ENCODE measurements at places on chromosomes 12 and 14.

- DNase-seq, result no peak
These were observed 5.8 kb downstream of the JDP2 start for GRCh38 chr14:75433631-75434071.

GRCh38 chr14:104172349-104172748, 34.0 kb downstream of the KIF26A start:
- no peak for DNase-seq

- DNase-seq, result peak; percentile 60
These were observed 1168.3 kb downstream of the BCL11B start for GRCh38 chr14:98103705-98104104.

GRCh38 chr14:33774723-33775470, 176.0 kb downstream of the EGLN3 start:
- no peak for DNase-seq
